G401 (cell line): ENCODE measurements at places on chromosomes 3 and 15. TPM values are rescaled to one million over a fixed set of nuclear protein-coding genes. Genes with fewer than 3 reads are reported as not detected.

GRCh38 chr3:106048946-106049481, 180.2 kb upstream of the CBLB start:
- no peak for DNase-seq

DNA sequence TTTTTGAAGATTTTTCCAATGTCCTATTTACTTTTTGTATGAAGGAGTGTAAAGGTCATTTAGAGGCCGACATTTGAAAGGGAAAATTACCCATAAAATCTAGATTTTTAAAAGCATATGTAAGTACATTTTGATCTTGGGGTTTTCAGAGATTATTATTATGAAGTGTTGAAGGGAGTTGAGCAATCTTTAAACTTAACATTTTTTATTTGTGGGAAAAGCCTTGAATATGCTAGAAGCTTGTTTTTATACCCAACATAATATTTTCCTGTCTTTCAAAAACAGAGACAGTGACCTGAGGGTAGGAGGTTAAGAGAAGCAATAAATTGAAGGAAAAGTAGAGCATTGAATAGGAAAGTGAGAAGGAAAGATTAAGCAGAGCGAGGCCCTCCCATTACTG, 85.7 kb downstream of the SLMAP start:
- no peak for DNase-seq

- no peak for DNase-seq
Observed at GRCh38 chr3:43919029-43919428, 228.3 kb downstream of the ABHD5 start.

DNA sequence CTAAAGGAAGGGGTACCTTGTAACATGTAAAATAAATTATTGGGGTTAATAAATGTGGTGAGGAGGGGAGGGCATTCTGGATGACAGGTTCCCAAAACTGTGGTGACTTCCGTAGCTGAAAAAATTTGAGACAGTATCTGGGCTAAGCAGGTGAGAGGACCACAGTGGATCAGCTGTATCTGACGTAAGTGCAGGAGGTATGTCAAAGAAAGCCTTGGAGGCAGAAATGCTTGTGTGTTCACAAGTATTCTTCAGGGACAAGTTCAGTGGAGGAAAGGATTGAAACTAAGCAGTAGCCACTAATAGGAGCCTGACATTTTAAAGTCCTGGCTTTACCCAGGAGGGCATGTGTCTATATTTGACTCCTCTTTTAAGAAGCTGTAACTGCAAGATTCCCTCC, 52.0 kb downstream of the CD86 start:
- no peak for DNase-seq

DNA sequence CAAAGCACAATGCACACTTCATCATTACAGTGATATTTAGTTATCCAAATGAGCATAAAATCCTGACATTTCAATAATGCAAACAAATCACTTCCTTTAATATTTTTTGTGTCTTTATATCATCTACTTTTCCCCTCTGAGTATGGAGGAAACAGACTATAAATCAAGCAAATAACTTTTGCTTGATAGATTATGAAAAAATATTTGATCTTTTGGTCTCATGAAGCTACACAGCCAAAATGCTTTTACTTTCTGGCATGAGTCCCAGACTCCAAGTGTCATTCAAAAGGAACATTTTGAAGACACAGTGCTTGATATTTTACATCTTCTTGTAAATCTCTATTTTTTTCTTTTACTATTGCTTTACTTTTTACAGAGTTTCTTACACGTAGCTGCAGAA, 215.3 kb upstream of the ROBO1 start:
- no peak for DNase-seq

DNA sequence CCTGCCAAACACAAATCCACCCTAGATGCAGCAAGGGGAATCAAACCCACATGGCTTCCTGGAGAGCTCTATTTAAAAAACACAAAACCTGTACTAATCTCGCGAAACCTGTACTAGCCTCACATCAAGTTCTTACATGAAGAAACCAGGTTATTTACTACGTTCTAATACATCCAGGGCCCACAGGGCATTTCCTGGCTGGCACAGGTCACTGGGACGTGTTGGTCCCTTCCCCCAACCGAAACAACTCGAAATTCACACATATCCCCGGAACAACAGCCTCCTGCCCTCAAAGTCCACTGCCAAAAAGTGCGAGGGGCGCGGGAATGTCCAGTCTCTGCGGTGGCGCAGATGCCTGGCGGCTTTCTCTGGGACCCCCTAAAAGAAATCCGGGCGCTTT, 955 bp downstream of the CDCP1 start:
- DNase-seq: no peak

- DNase-seq: no peak
Observed at GRCh38 chr15:71149646-71150557, 34.6 kb downstream of the THSD4 start.

DNA sequence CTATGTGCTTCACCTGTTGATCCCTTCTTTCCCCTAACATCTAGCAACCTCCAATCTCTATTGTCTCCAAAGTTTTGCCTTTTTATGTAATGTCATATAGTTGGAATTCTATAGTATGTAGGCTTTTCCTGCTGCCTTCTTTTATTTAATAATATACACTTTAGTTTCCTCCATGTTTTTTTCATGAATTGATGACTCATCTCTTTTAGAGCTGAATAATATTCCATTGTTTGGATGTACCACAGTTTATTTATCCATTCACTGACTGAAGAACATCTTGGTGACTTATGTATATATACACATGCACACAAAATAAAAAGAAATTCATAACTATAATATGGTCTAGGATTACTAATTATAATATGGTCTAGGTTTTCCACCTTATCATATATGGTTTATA, 1314.2 kb downstream of the OTOL1 start:
- DNase-seq: no peak

DNA sequence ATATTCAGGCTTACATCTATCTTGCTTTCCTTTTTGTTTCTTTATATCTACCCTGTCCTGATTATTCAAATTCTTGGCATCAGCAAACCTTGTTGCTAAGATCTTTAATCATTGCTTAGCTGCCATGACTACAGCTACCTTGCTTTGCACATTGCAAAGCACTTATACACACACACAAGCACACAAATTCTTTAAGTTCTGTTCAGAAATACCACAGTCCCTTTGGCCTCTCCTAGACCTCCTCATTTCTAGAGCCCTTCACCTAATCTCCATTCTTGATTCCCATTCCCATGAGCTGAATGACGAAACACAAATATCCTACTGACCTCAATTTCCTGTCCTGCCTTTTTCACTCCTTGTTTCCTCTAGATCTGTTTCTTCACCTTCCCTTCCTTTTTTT, 409.6 kb downstream of the UNC13C start:
- DNase-seq: no peak

- DNase-seq: no peak
Observed at GRCh38 chr15:85515212-85515611, 134.8 kb downstream of the AKAP13 start.

GRCh38 chr3:19272296-19272695, 124.0 kb downstream of the KCNH8 start:
- no peak for DNase-seq

DNA sequence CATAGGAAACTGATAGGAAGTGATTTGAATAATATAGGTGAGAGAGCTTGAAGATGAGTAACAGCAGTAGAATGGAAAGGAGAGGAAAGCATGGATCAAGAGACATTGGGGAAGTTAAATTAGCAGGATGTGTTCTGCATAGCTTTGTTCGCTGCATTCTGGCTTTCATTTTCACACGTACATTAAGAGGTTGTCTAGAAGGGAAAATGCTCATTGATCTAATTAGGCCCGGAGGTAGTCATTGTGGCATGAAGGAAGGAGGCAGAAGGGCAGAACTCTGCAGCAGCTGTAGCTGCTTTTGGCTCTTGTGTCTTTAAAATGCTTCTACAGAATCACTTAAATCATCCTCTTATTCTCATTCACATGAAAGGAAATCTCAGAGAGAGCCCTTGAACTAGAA, 40.3 kb downstream of the KCNAB1 start:
- DNase-seq: no peak

DNA sequence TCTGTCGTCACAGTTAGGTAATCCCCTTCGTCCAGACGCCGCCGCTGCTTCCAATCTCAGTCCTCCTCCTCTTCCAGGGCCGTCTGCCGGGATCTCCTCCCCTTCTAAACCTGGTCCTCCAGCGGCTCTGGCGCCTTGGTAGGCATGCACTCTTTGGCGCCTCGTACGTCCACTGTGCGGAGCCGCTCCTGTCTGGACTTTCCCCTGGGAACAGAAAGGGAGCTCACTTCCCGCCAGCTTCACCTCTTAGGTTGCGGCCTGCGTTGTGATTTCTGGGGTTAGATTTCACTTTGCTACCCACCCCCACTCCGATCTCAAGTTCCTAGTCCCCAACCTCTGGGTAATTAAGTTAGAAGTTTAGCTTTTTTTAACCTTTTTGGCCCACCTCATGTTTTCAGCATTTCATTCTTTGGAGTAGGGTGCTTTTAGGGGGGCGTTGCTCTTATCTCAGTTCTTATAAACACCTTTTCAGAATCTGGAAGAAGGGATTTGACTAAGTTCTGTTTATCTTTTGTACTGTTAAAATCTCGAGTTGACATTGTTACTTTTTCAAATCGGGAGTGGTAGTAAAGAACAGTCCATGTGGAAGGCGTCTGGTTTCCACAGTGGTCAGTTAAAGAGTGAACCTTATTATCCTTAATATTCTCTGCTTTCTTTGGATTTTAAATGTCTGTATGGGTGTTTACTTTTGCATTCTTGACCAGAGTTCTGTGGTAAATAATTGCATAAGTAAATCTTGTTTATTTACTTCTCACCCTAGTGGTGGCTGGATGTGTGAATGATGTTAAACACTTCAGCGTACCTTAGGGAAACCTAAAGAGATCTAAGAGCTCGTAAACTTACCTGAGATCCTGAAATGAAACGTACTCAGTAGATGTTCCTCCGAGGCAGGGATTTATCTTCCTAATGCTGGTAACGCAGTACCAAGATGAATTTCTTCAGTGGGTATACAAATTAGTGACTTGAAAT, 611 bp downstream of the CTDSPL2 start:
- no peak for DNase-seq

- no peak for DNase-seq
Observed at GRCh38 chr3:129822679-129823078, 70.8 kb downstream of the TMCC1 start.

DNA sequence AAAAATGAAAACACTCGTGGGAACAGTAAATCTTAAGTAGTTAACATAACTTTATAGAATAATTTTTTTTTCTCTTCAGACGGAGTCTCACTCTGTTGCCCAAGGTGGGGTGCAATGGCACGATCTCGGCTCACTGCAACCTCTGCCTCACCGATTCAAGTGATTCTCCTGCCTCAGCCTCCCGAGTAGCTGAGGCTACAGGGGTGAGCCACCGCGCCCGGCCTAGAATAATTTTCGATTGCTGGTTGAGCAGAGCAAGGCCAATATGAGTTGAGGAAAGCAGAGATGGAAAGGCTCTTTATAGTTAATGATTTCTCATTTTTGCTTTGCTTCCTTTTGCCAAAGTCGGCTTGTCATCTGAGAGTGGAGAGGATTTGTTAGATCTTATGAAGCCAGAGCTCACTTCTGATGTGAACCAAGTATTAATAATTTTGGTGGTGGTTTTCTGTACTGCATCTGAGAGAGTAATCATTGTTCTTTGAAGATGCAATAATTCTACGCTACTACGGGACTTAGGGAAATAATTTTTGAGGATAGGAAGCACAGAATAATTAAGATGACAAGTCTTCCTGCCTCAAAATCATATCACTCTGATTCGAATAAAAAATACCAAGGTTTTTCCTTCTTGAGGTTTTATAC, 1.6 kb upstream of the GOLM2 start:
- peak; percentile 53 for DNase-seq

DNA sequence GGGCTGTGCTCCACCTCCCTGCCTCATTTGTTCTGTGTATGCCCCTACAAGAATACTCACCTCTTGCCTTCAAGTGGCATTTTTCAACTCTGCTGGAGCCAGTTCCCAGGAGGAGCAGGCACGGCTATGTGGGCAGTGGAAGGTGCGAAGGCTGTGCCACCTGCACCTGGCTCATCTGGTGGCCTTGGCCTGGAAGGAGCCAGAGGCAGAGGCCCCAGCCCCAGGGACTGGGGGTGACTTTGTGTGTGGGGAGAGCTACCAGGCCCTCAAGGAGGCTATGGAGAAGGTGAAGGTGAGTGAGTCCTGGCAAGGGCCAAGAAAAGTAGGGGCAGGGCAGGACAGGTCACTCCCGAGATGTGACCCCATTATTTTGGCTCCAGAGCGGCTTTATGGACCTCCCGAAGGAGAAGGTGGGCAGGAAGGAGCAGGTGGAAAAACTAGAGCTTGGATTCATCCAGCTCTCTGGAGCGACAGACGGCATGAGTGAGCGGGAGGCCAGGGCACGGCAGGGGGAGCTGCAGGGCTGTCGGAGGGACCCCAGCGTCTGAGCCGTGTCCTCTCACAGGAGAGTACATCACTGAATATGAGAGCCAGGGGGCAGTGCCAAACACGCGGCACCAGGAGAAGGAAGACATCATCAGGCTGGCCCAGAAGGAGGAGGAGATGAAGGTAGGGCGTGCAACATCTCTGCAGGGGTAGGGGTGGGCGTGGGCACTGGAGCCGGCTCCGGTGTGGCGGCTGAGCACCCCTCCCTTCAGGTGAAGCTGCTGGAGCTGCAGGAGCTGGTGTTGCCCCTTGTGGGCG, 57.3 kb upstream of the UBE2Q2 start:
- DNase-seq: peak; percentile 56

GRCh38 chr3:127233371-127233770, 40.4 kb downstream of the PRR23E start:
- no peak for DNase-seq

- DNase-seq: no peak
Observed at GRCh38 chr15:90987561-90988141, 6.7 kb downstream of the PRC1 start.

GRCh38 chr15:71192816-71193215, 77.5 kb downstream of the THSD4 start:
- no peak for DNase-seq

DNA sequence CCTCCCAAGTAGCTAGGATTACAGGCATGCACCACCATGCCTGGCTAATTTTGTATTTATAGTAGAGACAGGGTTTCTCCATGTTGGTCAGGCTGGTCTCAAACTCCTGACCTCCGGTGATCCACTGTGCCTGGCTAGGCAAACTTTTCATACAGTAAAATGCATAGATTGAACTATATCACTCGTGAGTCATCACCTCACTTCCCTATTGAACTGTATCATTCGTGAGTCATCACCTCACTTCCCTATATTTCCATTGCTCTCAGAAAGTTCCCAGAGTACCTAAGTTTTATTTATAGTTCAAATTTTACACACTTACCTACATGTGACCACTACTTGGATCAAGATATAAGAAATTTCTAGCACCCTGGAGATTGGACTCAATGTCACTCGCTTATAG, 73.6 kb upstream of the ACAD9 start:
- no peak for DNase-seq

Gene ENTPD3
- not detected in 2 replicates for total RNA-seq

Gene SIDT1
- not detected in 2 replicates for total RNA-seq

Gene NISCH
- total RNA-seq: 25.5 and 28.9 TPM in 2 replicates

Gene RLBP1
- 0.95 and 6.6 TPM in 2 replicates for total RNA-seq

Gene CCR8
- not detected in 2 replicates for total RNA-seq

Gene ARGFX
- total RNA-seq: not detected in 2 replicates

Gene GOLGA8S
- not detected in 2 replicates for total RNA-seq

Gene VWA5B2
- total RNA-seq: 0.20 and 0.43 TPM in 2 replicates

Gene SERINC4
- total RNA-seq: not detected in 2 replicates

Gene UBA3
- 71.4 and 77.6 TPM in 2 replicates for total RNA-seq

Gene GHSR
- total RNA-seq: not detected in 2 replicates
